ENCODE measurements at places on chromosomes 13 and 19. TPM values are rescaled to one million over a fixed set of nuclear protein-coding genes. Genes with fewer than 3 reads are reported as not detected.

Gene UBE2L5
- not detected for total RNA-seq

DNA sequence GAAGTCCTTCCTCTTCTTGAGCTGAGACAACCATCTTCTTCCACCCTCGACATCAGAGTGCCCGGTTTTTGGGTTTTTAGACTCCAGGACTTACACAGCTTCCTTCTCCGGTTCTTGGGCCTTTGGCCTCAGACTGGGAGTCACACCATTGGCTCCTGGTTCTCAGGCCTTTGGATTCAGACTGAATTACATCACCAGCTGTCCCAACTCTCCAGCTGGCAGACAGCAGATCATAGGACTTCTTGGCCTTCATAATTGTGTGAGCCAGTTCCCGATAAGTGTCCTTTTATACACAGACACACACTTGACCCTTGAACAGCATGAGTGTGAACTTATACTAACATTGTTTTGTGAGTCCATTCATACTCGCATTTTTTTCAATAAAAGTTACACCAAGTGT, 166.0 kb upstream of the UBL3 start:
- no peak for DNase-seq
- no peaks in the 10 kb centered on the region for H3K27me3 ChIP-seq
- H3K4me1 ChIP-seq: no peaks in the 10 kb centered on the region
- no peak overlapping the region for H3K4me3 ChIP-seq

DNA sequence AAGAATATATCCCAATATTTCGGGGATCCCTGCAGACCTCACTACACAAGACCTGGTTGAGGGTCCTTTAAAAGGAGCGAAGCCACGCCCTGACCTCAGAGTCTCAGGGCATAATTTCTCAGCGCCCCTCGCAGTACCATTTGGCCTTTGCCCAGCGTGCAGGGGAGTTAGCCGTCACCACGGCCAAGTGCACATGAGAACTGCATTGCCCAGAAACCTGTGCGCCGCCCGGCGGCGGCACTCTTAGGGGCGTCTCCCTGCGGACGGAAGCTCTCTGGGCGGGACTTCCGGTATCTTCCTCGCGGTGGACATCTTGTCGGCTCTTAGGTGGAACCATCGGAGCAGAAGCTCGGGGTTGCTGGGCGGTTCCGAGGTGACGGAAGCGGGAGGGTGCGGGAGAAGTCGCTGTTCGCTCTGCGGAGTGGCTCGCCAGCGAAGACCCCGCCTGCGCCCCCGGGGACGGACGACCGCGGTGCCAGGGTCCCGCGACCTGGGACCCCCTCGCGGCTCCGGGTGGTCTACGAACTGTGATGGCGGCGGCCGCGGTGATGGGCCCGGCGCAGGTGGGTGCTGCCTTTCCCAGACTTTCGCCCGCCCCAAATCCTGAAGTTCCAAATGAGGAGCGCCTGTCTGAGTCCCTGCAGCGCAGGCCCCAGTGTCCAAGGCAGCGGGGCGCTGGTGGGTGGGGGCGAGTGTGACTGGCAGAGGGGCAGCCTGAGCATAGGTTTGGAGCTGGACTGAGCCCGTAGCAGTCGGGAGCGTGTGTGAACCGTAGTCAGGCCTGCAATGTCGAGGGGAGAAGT, at the start of gene ZNF134:
Gene ZNF134, plus strand, starts transcription at position 302 of the 803 bp plus-strand sequence. CDS start 5,227 bp downstream, outside the sequence.
- H3K4me3 ChIP-seq: peak within 1 kb of the TSS; percentile 96
- peak within 1 kb of the TSS; percentile 84 for H3K27ac ChIP-seq
- DNase-seq: peak; percentile 97
- H3K27me3 ChIP-seq: no peaks in the 10 kb centered on the region
- H3K36me3 ChIP-seq: peaks cover 42% of the 10 kb centered on the region
- peaks cover 16% of the 10 kb centered on the region for H3K4me1 ChIP-seq

DNA sequence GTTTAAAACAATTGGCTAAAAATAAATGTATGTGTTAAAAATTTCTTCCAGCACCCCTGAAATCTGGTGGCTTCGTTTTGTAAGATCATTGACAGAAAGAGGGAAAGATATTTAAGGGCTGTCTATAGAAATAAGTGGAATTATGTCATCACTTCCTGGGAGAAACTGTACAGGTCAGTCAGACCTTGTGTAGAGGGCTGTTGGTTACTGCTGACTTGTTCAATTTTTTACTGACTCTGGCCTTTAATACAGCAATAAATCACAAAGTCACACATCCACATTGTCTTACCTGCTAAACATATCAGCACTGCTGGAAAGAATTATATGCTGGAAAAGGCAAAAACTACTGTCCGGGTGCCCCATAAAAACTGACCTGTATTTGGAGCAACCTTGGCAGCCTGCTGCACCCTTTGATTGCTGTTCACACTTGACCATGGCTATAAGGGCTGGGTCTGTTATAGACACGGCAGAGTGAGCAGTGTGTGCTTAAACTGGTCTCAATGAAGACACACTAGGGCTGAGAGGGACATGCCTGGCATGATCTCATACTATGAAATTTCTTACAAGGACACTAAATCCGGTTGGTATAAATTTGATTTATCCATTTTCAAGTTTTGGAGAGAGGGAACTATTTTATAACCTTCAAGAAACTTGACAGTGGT, 162.1 kb downstream of the NHLRC3 start:
- no peak overlapping the region for H3K4me3 ChIP-seq
- H3K4me1 ChIP-seq: no peaks in the 10 kb centered on the region
- H3K27ac ChIP-seq: peak overlapping the region; percentile 8
- H3K27me3 ChIP-seq: no peaks in the 10 kb centered on the region

DNA sequence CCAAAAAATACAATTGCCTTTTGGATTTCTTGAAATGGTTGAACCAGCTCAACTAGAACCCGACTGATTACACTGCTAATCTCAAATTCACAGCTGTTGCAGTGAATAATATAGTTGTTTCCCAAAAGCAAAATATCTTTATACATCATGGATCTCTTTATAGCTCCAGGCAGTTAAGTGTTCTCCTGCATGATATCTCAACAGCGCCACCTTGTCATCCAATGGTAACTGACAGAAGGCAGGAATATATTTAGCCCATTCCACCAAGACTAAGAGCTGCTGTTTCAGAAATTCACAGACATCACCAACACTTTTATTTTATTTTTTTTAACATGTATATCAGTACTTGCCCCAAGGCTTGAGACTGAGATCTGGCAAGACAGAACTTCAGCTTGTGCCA, 1141.0 kb upstream of the PRR20A start:
- no peaks in the 10 kb centered on the region for H3K36me3 ChIP-seq
- DNase-seq: no peak
- no peak overlapping the region for H3K27ac ChIP-seq
- H3K4me1 ChIP-seq: no peaks in the 10 kb centered on the region
- H3K4me3 ChIP-seq: no peak overlapping the region
- H3K27me3 ChIP-seq: no peaks in the 10 kb centered on the region
